Effector CD4-positive, alpha-beta T cell (primary cell): ENCODE measurements at places on chromosomes 6 and 20.

GRCh38 chr6:143734641-143735063, 56.9 kb downstream of the PHACTR2 start:
- no peak for DNase-seq

DNA sequence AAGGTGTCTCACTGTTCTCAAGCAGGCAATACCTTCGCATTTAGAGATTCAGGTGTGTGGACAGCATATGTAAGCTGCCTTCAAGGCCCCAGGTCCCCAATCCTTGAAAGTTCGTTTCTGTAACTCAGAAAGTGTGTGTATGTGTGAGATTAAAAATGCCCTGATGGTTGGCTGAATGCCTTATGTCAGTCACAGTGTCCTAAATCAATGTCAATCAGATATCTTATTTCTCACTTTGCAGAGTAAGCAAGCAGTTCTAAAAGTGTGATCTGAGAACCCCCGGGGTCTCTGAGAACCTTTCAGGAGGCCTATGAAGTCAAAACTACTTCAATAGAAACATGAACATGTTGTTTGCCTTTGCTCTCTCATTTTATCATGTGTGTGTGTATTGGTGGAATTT, 123.2 kb upstream of the NUP153 start:
- DNase-seq = no peak

- peak; percentile 69 for DNase-seq
These were observed 6.6 kb upstream of the GUCA1A start for GRCh38 chr6:42166444-42167141.

- DNase-seq = no peak
These were observed 10.0 kb upstream of the CDC5L start for GRCh38 chr6:44377484-44377883.

GRCh38 chr6:81901551-81901966, 149.1 kb upstream of the TENT5A start:
- DNase-seq = no peak
